Urothelium cell line (cell line): ENCODE measurements at places on chromosomes 7 and 10.
A peak's percentile ranks its signal among the peaks of the same experiment; 100 is the strongest.

- DNase-seq: peak; percentile 92
Measured at GRCh38 chr7:8442814-8443304, 9.4 kb downstream of the NXPH1 start.

DNA sequence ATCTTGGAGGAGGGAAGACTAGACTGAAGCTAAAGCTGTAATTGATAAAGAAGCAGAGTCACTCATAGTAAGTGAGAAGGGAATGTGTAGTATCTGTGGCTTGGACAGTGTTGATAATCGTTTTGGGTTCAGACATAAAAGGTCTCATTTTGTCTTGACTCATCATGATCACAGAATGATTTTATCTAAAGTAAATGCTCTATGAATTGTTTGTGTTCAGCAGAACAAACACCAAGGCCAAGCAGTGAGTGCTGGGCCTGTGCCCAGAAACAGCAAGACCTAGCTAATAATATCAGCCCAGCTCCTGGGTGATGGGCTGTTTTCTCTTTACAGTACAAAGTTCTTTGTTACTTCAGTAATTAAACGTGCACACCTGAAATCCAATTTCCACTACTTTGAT is 26.7 kb upstream of the CD36 start:
- peak; percentile 17 for DNase-seq

DNA sequence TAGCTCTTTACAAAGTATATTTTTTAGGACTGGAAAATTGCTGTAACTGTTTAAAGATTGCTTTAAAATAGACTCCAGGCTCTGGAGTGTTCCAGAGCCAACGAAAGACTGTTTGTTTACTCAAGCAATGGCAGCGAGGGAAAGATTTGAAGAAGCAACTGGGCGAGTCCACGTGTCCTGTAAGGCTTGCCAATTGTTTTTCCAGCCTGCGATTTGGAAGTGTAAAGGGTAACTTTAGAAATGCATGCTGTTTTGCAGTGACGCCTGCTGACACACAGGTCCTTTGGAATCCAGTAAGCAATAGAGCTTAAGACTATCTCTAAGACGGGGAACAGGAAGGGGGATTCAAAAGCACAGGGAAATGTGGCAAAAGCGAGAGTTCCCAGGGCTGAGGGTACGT is 55.8 kb downstream of the TACC2 start:
- no peak for DNase-seq

DNA sequence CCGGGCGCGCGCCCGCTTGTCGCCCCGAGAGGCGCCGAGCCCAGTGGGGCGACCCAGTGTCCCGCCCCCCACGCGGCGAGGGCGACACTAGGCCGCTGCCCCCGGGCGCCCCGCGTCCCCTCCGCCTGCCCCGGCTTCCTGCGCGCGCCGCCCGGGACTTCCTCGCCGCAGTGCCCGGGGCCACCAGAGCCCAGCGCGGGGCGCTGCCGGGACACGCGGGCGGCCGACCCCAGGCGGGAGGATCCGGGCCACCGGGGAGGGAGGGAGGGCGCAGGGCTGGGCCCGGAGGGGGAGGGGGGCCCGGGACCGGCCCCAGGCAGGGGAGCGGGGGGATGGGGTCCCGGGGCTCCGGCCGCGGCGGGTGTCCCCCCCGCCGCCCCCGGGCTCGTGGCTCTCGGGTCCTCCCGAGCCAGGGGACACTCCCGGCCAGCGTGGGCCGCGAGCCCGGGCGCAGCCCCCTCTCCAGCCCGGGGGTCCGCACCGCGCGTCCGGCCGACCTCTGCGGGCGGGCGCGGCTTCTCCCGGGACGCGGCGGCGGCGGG is 435 bp upstream of the PWWP2B start:
- peak; percentile 77 for DNase-seq

GRCh38 chr10:865924-866576 is 65.5 kb downstream of the LARP4B start:
- DNase-seq: no peak

GRCh38 chr10:93152136-93152535 is 78.4 kb downstream of the CYP26A1 start:
- peak; percentile 77 for DNase-seq

DNA sequence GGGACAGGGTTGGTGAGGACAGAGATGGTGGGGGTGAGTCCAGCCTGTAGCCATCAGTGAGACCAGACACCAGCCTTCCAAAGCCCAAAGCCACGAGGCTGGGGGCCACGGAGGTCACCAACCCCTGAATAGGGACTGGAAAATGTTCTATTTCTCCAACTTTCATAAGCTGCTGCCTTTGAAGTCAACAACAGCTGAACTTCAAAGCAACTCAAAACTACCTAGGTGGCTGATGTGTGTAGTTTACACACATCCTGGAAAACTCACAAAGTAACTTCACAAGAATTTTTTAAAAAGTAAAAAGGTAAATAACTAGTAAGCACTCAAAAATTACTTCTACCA is 88.8 kb downstream of the CHST15 start:
- no peak for DNase-seq

GRCh38 chr7:67636348-67637022 is 639.9 kb downstream of the TYW1 start:
- DNase-seq: no peak

GRCh38 chr10:119371704-119372663 is 164.6 kb downstream of the GRK5 start:
- DNase-seq: no peak

- no peak for DNase-seq
Measured at GRCh38 chr7:149228831-149229471, 10.5 kb upstream of the ZNF212 start.

DNA sequence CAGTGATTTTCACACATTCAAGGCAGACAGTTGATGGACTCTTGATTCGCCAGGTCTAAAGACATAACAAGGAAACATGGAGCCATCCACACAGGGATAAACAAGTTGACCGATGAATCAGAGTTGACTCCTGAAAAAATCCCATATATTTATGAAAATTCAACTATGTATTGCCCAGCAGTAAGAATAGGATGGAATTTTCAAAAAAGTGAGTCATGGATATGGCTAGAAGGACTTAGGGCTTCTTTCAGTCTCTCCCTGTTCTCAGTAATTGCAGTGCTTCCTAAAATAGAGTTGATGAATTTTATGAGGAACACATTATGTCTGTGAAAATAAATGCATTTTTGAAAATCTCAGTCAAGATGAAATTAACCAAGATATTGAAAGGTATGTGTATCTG is 301.2 kb downstream of the PLXDC2 start:
- no peak for DNase-seq

DNA sequence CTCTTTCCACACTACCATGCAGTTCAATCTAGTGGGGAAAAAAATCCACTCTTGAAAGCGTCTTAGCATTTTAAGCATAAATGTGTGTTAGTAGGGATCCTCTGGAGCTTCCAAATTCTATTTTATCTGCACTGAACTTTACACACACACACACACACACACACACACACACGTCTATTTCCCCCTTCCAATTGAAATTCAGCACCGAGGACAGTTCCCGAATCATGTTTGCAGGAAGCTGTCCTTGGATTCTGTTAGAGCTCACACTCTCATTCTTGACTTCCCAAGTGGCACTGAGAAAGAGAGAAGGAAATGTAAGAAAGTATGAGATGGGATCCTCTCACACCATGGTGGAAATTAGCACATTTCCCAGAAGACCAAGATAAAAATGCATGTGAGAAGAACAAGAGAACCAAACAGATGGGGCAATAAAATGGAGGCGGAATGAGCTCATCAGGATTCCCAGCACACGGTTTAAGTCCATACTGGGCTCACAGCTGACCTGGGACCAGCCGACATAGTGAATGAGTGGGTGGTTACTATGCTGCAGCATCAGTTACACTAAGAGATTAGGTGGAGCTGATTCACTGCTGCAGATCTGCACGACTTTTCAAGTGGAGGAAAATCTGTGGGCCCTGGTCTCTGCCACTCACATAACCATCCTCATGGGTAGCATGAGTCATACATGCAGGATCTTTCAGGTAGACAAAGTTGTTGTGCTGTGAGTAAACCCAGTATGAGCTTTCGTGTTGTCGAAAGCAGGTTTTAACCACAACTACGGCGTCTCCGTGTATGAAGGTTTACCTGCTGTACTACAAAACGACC is 3.3 kb upstream of the NPTX2 start:
- DNase-seq: peak; percentile 44

DNA sequence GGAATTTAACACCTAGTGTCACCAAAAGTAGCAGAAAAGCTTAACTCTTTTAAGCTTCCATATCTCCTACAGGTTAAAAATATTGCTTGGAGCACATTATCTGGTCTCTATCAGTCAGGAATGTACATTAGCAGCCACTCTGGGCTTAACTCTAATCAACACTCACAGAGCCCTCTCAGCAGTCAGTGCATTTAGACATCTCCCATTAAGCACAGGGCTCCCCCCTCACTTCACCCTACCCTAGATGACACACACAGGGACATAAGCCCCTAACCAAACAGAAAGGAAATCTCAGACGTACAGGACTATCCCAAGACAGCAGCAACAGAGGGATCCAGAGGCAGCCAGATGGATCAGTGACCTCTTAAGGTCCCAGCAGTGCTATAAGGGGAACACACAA is 26.4 kb downstream of the FBXW4 start:
- DNase-seq: no peak

- DNase-seq: peak; percentile 60
Measured at GRCh38 chr10:21516242-21517131, 9.0 kb downstream of the SKIDA1 start.

GRCh38 chr7:136312592-136312991 is 335.4 kb upstream of the MTPN start:
- no peak for DNase-seq

DNA sequence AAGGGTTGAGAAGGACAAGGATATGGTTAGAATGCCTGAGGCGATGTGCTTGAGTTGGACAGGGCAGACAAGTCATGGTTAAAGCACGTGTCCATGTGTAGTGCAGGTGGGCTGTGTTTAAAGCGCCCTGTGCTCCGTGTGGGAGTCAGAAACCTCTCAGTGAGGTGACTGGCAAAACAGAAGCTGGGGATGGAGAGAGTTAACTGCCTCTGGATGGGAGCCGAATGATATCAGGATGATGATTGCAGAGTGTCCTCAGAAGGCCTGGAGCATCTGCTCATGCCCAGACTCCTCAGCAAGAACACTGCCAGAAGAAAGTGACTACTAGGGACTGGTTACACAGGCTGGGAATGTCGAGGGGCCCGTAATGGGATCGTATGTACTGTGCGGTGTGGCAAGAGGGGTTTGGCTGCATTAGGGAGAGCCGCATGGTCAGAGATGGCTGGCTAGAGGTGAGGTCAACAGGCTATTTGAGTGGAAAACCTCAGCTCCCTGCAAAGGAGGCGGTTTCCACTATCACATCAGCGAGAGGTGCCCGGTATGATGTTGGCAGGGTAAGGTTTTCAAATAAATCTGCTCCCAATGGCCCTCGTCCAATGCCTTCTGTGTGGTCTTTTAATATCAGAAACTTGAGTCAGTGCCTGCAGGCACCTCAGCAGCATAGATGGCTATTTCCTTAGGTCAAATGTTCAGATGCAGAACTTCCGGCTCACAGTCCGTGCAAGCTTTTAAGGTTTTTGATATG is 26.1 kb upstream of the MRC1 start:
- DNase-seq: peak; percentile 41

DNA sequence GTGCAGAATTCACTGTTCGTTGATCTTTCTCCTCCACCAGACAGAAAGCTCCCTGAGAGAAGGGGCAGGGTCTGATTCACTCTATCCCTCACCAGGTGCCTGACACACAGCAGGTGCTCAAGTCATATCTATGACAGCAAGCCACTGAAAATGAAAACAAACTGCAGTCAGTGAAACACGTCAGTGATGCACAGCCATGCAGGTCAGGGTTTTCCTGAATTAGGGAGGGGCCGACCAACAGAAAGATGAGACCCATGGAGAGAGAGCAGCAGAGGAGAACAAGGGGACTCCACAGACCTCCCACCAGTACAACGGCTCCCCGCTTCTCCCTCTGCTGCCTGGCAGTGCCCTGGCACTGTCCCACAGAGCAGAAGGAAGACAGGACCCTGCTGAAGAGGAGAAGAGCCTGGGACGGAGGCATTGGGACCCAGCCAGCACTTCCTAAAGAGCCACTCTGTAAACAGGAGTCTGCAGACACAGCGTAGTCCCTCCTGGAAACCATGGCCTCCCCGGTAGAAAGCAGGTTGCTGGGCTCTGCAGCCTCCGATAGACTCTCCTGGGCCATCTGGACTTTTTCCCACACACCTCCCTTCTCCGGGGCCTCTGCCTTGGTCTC is 50.3 kb downstream of the FAM53B start:
- no peak for DNase-seq

- no peak for DNase-seq
Measured at GRCh38 chr7:41256186-41256945, 446.5 kb downstream of the INHBA start.

DNA sequence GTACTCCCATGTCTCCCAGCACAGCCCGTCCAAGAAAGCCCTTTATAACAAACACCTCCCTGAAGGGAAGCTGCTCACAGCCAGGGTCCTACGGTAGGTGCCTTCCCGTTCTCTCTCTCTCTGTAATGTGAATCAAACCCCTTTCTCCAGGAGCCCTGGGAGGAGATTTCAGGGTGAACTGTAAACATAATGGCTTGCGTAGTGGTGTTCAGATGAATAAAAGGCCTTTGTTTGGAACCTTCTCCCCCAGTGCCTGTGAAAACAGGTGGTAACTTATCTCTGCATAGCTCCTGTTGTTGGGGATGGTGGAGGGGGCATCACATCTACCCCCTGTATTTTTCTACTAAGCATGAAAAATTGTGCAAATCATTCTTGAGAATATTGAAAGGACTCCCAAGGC is 12.4 kb downstream of the CALHM2 start:
- no peak for DNase-seq

- no peak for DNase-seq
Measured at GRCh38 chr7:82317257-82317721, 126.3 kb downstream of the CACNA2D1 start.

GRCh38 chr10:130464426-130464825 is 328.2 kb downstream of the GLRX3 start:
- no peak for DNase-seq

DNA sequence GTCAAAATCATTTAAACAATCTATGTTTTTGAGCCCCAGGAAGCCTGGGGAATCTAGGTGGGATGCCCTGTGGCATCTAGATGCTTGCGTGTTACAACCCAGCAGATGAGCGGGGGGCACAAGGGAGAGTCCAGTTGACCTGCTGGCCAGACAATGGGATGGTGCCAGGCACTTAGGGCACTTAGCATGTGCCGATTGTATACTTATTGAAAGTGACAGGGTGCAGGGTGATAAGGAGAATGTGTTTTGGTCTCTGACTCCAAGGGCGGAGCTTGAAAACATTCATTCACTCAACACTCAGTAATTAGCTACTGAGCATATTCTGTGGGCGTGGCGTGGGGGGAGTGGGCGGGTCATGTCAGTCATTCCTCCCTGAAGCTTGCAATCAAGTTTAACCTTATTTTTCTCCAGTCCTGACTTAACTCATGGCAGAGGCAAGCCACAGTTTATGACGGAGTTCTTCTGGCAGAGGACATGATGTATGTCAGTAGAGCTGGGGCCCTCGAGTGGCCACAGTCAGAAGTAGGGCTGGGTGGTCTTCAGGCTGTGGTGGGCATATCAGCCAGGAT is 115.1 kb downstream of the PRKCQ start:
- no peak for DNase-seq
